SJSA1 (cell line): ENCODE measurements at places on chromosomes 6 and 20.

DNA sequence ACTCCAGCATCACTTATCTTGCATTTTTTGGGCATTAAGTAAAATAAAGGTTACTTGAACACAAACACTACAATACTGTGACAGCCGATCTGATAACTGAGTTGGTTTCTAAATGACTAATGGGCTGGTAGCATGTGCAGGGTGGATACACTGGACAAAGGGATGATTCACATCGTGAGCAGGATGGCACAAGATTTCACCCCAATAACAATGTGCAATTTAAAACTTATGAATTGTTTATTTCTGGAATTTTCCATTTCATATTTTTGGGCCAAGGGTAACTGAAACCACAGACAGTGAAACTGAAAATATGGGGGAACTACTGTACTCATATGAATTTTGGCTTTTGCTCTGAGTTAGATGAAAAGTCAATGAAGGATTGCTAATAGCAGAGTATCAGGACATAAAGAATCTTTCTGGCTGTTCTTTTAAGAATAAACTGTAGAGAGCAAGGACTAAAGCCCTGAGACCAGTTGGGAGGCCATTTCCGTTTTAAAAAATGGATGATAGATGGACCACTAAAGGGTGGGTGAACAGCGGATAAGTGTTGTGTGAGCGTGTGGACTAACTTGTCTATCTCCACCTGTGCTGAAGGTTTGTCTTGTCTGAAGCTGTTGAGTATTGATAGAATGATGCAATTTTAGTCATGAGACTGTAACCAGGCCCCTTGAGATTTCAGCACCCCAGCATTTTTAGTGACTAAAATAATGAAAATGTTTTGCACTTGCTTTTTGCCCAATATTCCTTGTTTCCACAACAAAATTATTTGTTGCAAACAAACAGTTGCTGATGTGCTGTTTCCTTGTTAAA, 8.2 kb downstream of the SPINT3 start:
- no peak for DNase-seq

DNA sequence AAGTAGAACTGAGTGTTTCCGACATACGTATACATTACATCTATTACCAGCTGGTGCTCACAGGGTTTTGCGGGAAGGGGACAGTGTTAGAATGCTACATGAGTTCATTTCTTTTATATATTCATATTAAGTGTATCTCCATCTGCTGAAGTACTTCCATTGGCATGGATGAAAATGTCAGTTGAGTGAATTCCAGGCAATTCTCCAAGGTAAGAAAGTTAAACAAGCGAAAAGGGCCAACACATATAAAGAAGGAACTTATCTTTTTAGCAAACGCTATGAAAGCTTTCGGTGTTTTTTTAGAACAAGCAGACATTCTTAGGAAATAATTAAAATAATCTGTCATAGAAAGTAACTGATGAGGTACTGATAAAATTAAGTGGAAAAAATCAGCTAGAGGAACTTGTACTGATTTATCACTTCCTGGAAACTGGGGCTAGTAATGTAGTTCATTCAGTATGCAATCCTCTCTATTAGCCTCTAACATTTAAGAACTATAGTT, 34.6 kb downstream of the RNF146 start:
- no peak for DNase-seq

- DNase-seq = peak; percentile 11
Observed at GRCh38 chr6:7215798-7216231, 97.2 kb downstream of the SSR1 start.

DNA sequence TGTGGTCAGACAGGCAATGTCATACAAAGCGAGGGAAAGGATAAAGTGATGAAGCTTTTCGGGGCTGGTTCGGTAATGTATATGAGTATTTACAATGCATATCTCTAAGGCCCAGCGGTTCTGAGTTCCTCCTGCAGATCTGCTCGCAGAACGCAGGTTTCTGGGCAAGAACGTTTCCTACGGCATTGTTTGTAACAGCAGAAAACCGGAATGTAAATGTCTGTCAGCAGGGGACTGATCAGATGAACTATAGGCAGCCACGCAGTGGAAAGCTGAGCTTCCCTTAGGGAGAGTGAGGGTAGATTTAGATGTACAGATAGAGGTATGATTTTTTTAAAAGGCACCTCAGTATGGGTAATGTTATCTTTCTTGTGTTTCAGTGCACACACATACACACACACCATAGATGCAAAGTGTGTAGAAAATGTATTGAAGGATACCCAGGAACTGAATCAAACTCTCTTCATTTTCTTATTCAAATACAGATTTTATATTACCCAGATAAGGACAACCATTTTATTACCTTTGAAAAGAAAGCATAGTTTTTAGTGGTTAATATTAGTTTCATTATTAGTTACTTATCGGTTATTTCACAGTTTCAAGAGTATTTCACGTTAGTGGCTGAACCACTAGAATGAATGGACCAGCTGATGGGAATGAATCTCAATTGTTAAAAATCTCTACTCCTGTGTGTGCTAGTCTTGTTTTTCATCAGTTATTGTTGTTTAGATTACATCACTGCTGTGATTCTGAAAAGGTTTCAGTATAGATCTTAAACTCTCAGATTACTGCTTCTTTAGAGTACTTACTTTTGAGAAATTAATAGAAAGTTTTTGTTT, 56.2 kb downstream of the SNX9 start:
- no peak for DNase-seq

- DNase-seq = no peak
Observed at GRCh38 chr20:63005862-63006539, 763 bp downstream of the BHLHE23 start.

- no peak for DNase-seq
Observed at GRCh38 chr6:16493112-16493511, 254.7 kb downstream of the GMPR start.

DNA sequence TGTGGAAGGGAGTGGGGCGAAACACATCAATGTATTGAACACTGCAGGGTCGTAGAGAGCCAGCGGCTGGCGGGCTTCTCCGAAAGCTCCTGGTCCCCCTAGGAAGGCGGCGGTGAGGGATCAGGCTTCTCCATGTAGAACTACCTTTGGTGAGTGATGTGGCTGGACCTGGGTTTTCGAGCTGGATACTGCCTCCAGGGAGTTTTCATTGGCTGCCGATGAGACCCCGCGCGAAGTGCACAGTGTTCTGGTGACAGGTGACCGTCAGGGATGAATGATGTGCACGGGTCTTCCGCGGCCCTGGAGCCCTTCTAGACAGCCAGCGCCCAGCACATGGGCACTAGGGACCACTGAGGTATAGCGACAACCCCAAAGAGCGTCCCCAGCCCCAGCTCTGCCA, 16.4 kb downstream of the ABT1 start:
- no peak for DNase-seq

DNA sequence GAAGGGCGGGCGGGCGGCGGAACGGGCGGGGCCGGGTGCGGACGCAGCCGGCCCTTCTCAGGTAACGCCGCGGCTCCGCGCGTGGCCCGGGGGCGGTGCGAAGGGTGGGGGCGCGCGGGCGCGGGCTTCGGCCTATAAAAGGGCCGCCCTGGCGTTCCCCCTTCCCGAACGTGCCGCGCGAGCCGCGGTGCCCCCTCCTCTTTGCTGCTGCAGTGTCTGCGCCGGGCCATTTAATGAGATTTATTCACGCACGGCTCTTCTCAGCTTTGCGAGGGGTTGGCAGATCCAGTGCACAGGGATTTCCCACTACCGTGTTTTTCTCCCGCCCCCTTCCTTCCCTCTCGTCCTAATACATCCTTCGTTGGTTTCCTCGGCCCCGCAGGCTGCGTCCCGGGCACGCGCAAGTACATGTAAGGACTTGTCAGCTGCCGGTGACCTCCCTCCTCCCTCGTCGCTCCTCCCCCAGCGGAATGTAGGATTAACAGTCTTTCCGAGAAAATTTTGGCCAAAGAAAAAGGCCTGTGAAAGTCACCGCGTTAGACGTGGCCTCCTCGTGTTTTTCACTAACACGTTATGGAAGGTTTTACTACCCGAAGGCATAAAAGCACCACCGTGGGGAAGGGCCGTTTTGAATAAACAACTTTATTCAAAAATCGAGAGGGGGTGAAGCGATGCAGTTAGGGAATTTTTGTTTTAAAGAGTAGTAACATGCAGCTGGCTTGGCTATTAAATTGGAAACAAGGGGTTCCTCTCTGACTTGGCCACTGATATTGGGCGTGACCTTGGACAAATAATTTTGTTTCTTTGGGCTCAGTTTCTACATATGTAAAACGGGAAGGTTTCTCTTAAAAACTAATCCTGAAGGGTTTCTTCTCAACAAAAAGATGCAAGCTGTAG, 966 bp upstream of the REV3L start:
- DNase-seq = peak; percentile 97

GRCh38 chr6:1313767-1314503, 2.0 kb downstream of the FOXQ1 start:
- no peak for DNase-seq

DNA sequence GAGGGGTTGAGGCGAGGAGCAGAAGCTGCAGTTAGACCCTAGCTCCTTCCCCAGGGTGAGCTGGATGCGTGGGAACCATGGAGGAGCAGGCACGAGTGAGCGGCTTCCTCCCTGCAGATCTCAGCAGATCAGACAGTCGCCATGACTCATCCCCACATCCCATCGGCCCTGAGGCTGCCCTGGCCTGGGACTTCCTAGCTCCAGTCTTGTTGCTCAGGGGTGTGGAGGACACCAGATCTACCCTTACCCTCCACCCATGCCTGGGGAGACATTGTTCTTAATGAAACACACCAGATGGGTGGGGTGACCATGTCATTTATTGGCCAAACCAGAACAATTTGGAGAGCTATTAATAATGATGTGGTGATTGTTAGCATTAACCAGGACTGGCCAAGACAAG, 36.3 kb upstream of the TGM2 start:
- peak; percentile 41 for DNase-seq

GRCh38 chr6:157265186-157265585, 58.1 kb downstream of the TMEM242 start:
- no peak for DNase-seq

DNA sequence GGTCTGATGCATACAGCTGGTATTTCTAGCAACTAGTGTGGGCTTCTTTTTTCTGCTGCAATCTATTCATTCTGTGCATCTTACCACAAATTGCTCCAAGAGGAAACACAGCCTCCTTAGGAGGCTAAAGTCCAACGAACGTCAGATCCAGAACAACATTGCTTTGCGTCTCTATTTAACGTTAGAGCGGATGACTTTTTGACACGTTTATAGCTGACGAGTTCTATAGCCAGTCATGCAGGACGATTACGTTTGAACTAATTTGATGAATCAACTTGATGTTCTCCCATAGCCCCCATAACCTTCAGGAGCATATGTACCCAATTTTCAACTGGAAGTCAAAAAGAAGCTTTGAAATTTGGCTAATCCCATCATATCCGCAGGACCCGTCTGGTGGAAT, 59.9 kb downstream of the TSHZ2 start:
- DNase-seq = no peak

DNA sequence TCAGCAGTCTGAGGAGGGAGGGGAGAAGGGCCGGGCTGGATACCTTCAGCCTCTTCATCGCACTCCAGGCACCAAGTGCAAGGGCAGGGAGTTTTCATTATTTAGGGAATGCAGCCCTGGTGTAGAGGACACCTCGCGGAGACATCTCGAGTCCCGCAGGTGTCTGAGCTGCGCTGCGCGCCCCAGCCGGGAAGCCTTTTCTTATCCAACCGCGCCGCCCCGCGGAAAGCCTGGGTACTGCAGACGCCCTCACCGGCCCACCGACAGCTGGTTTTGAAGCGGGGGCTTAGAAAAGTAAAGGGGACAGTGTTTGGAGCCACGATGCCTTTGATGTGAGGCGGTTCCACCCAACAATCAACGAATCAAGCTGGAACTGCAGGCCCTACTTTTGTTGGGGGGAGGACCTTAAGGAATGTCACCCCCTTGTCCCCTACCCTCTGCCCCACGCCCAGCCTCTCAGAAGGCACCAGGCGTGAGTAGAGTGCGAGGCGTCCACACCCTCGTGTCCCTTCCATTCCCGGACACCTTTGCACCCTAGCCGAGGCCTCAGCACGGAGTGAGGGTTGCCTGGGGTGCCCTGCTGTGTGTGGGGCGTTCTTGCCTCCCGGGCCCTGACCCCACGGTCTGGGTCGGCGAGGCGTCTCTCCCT, 8.6 kb downstream of the NKX2-2 start:
- no peak for DNase-seq

- no peak for DNase-seq
Observed at GRCh38 chr20:57831326-57831992, 121.6 kb upstream of the PMEPA1 start.

GRCh38 chr6:99165838-99166237, 183.6 kb downstream of the FAXC start:
- no peak for DNase-seq

DNA sequence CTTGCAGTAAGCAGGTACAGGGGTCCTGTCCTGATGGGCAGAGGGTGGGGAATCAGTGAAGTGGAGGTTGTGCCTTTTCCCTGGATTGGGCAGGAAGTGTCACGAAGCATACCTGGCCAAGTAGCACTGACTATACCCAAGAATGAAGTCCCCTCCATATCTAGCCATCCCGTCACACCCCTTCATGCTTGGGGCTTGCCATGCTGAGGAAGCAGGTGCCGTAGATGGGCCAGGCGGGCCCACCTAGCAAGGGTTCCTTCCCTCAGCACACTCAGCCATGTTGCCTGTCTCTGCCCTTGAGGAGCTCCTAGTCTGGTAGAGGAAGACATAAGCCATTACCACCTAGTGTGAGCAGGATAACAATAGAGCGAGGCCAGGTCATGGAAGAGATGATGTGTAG, 33.5 kb downstream of the EIF2S2 start:
- no peak for DNase-seq

DNA sequence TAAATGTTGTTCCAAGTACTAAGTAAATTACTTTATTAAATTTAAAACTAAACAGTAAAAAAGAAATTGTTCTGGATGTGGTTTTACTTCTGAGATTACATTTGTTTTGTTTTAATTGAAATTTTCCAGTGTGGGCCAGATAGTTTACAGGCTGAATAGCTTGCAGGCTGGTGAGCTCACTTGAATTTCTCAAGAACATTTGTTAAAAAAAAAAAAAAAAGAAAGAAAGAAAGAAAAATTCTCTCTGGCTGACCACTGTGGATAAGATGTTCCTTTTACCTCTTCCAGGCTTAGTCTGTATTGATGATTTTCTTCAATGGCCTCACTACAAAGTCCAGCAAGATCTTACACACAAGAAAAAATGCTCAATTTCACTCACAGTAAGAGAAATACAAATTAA, 85.4 kb downstream of the PLCG1 start:
- DNase-seq = no peak

- DNase-seq = no peak
Observed at GRCh38 chr20:62749851-62750445, 41.3 kb downstream of the NTSR1 start.

- no peak for DNase-seq
Observed at GRCh38 chr6:132382630-132383175, 18.6 kb downstream of the MOXD1 start.

DNA sequence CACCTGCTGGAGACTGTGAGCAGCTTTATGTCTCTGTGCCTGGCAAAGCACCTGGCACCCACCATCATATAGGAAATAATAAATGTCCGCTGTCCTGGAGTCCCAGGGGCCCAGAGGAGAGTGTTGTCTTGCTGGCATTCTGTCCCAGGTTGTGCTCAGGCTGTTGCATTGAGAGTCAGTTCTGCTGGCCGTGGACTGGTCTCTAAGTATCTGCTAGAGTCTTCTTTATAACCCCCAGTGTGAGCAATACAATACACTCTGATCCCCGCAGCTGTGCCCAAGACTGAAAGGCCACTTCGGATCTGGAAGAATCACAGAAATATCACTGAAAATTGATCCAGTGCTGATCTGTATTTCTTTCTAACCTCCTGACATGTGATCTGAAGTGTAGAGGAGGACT, 38.3 kb upstream of the HINT3 start:
- no peak for DNase-seq
